ENCODE measurements at places on chromosomes 16 and 17. TPM values are rescaled to one million over a fixed set of nuclear protein-coding genes. Genes with fewer than 3 reads are reported as not detected.

- DNase-seq, result no peak
These were observed 5.2 kb upstream of the PRSS21 start for GRCh38 chr16:2811703-2812471.

GRCh38 chr16:23807028-23807427 is 28.8 kb upstream of the PRKCB start:
- no peak for DNase-seq

- no peak for DNase-seq
These were observed 27.1 kb downstream of the XPO6 start for GRCh38 chr16:28184625-28185024.

DNA sequence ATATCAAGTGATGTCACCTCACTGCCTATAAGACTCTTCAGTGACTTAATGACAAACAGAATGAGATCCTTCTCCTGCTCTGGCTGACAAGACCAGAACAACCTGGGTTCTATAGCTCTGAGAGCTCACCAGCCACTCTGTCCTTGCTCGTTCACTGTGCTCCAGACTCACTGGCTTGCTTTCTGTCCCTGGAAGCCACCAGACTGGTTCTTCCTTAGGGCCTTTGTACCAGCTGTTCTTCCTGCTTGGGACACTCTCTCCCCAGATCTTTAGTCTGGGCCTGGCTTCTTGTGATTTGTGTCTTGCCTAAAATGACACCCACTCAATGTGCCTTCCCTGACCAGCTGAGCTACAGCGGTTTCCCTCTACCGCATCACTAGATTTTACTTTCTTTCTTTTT is 76.1 kb downstream of the FTO start:
- DNase-seq, result no peak

DPEP2 gene
- total RNA-seq, result 2.9 TPM

PRDM7 gene
- not detected for total RNA-seq

- DNase-seq, result no peak
These were observed 19.7 kb upstream of the BRD7 start for GRCh38 chr16:50388496-50388895.

All from activated CD8-positive, alpha-beta T cell treated with anti-CD3 and anti-CD28 coated beads for 36 hours (primary cell).